Ascending aorta (tissue), 2 donors: ENCODE measurements at places on chromosomes 12 and 14.

DNA sequence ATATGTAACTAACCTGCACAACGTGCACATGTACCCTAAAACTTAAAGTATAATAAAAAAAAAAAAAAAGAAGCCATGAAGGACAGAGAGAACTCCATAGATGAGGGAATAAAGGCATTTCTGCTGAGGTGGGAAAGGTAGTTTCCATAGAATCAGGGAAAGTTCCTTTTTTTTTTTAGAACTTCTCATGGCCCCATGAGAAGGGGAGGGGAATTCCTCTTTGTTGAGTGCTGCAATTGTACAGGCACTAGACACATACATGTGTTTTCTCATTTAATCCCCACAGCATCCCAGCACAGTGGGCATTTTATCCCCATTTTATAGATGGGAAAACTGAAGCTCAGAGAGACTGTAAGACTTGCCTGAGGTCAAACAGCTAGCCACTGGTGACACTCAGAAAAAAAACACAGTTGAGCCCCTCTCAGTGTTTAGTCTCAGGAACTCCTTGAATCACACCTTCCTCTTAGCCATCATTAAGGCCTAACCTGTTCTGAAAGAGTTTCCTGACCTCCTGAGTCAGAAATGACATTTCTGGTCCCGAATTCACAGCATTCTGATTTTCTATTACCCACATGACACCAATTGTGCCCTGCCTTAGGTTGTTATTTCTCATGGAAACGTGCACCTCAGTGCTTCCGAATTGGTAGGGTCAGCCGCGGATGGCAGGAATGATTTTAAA lies 189.3 kb upstream of the G2E3 start:
- H3K4me1 ChIP-seq = no peaks in the 10 kb centered on the region
- no peak for DNase-seq
- H3K27ac ChIP-seq = no peak overlapping the region
- H3K27me3 ChIP-seq = no peaks in the 10 kb centered on the region
- no peaks in the 10 kb centered on the region for H3K36me3 ChIP-seq
- H3K4me3 ChIP-seq = no peak overlapping the region

- H3K36me3 ChIP-seq = no peaks in the 10 kb centered on the region
- H3K27me3 ChIP-seq = no peaks in the 10 kb centered on the region
- no peak overlapping the region for H3K4me3 ChIP-seq
- peaks cover 2% of the 10 kb centered on the region for H3K4me1 ChIP-seq
Observed at GRCh38 chr12:11786638-11787365, 137.3 kb downstream of the ETV6 start.

GRCh38 chr14:106395456-106396050 lies 869.2 kb downstream of the TMEM121 start:
- no peak for DNase-seq
- H3K4me1 ChIP-seq = no peaks in the 10 kb centered on the region
- H3K27ac ChIP-seq = no peak overlapping the region
- H3K27me3 ChIP-seq = no peaks in the 10 kb centered on the region
- no peak overlapping the region for H3K4me3 ChIP-seq

- peak overlapping the region; percentile 99 for H3K27ac ChIP-seq
- H3K4me1 ChIP-seq = peaks cover 58% of the 10 kb centered on the region
- peak overlapping the region; percentile 82 for H3K4me3 ChIP-seq
- H3K27me3 ChIP-seq = no peaks in the 10 kb centered on the region
Observed at GRCh38 chr12:6553051-6553868, 2.6 kb downstream of the IFFO1 start.

DNA sequence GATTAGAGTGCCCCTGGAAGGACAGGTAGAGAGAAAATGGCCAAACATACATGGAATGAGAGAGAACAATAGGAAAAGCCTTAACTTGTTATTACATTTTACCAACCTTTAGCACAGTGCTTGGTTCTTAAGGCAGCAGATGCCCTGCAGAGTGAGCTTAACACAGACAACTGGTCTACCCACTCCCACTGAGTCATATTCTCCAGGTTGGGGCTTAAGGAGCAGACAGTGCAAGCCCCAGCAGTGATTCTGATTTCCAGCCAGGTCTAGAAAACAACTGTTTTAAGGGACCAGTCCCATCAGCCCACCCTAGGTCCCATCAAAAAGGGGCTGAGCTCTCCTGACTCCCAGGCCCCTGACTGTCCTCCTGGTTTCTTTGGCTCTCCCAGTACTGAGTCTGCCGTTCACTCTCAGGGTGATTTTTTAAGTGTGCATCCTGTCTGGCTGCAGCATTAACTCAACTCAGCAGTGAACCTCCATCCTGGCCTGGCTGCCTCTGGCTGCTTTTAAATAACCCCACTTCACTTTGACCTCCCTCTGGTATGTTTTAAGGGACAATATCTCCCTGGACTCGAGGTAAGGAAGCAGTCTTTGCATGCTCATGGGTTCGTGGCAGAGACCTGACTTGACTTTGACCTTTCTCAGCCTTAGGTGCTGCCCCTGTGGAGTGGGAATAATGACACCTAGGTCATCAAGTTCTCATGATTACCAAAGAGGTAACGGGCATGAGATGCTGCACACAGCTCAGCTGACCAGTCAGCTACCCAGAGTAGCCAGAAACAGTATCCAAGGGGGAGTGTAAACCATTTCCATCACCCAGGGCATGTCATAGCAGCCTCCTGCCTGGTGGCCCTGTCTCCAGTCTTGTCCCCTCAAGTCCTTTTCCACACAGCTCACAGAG lies 210.7 kb upstream of the PWP1 start:
- H3K36me3 ChIP-seq = no peaks in the 10 kb centered on the region
- no peak for DNase-seq
- H3K4me3 ChIP-seq = no peak overlapping the region
- H3K4me1 ChIP-seq = no peaks in the 10 kb centered on the region

- H3K36me3 ChIP-seq = no peaks in the 10 kb centered on the region
- no peaks in the 10 kb centered on the region for H3K27me3 ChIP-seq
- H3K4me3 ChIP-seq = no peak overlapping the region
- peaks cover 23% of the 10 kb centered on the region for H3K4me1 ChIP-seq
- H3K27ac ChIP-seq = no peak overlapping the region
Observed at GRCh38 chr12:6282453-6282840, 28.0 kb upstream of the PLEKHG6 start.
